ENCODE measurements at places on chromosomes 6 and 20.

DNA sequence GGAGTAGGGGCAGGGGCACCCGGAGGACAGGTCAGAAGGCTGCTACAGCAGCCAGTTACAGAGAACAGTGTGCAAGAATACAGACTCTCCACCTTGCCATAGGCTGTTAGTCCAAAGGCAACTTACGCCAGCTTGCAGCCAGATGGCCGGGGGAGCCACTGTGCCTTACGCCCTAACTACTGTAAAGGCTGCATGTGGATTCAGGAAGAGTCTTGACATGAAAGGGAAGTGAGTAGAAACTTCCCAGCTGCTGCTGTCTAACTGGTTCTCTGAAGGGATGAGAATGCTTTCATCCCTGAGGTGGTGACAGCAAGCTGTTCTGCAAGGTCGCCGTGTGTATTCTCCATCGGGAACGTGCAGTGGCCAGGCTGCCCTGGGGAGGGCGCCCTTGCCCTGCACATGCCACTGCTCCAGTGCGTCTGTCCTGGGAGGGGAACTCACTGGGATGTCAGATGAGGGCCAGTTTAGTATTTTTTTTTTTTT is 46.1 kb downstream of the LYRM4 start:
- DNase-seq: peak; percentile 10

- DNase-seq: no peak
Observed at GRCh38 chr20:14234666-14235295, 102.6 kb downstream of the FLRT3 start.

- no peak for DNase-seq
Observed at GRCh38 chr6:1399085-1399780, 9.9 kb downstream of the FOXF2 start.

- no peak for DNase-seq
Observed at GRCh38 chr6:37607944-37608343, 89.7 kb downstream of the MDGA1 start.

- DNase-seq: no peak
Observed at GRCh38 chr6:44989391-44989790, 338.7 kb upstream of the RUNX2 start.
